Cardiac septum (tissue), 1 donor: ENCODE measurements at places on chromosomes 7 and 10. TPM values are rescaled to one million over a fixed set of nuclear protein-coding genes. Genes with fewer than 3 reads are reported as not detected.

DNA sequence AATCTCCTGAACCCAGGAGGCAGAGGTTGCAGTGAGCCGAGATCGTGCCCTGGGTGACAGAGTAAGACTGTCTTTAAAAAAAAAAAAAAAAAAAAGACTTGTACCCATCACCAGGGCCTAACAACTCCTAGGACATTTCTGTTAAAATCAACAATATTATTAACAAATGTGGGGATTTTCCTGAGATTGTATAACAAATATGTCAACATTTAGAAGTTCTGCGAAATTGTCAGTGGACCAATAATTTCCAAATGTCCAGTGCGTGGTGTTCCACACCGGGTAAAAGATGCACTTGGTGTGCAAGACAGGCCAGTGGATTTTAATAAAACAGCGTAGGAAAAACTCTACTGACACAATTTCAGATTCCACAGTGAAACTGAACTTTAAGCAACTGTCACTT, 71.1 kb downstream of the TNS3 start:
- DNase-seq = no peak

DNA sequence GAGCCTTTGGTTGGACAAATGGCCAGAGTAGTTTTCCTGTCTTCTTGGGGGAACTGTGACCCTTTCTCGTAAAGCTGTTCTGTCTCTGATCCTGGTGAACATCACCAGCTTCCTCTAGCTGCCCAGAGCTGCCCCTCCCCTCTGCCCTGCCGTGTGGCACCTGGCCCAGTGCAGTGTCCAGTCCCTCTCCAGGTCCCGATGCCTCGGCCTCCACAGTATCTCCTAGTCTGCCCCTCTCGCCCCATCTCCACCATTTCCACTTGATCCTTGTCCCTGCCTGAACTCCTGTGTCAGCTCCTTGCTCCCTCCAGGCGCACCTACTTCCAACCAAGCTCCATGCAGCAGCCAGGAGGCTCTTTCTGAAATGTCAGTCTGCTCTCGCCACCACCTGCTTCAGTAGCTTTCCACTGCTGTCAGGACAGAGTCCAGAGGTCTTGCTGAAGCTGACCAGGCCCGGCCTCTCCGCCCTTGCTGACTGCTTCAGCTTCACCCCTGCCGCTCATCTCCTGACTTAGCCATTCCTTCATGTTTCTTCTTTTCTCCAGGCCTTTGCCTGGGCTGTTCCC, 133.6 kb downstream of the GRK5 start:
- no peak for DNase-seq

- no peak for DNase-seq
Observed at GRCh38 chr7:133230591-133231194, 22.2 kb upstream of the EXOC4 start.

DNA sequence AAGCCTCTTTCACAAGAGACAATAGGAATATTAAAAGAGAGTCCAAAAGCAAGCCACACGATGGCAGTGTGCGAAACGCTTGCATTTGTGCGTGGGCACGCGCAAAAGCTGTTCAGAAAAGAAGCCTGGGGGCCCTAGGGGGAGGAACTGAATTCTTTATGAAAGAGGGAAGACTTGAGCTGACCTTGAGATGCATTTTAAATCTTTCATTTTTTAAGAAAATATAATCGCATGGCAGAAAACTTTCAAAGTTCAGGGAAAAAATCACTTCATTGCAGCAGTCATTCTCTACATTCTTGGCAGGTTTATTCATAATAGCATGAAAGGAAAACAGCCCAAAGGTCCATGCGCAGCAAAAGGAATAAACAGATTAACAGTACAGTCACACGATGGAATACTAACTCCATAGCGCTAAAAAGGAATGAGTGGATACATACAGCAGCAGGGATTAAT, 206.5 kb upstream of the PRKCQ start:
- no peak for DNase-seq

- no peak for DNase-seq
Observed at GRCh38 chr7:30412782-30413504, 65.6 kb downstream of the NOD1 start.

TRPV5 gene
- total RNA-seq = not detected

DIP2C gene
- 28.8 TPM for total RNA-seq

LHPP gene
- total RNA-seq = 13.9 TPM
